ENCODE measurements at places on chromosomes 1 and 21. TPM values are rescaled to one million over a fixed set of nuclear protein-coding genes. Genes with fewer than 3 reads are reported as not detected.

CFH gene
- total RNA-seq: 27.4 TPM

NSL1 gene
- 21.6 TPM for total RNA-seq

CTSK gene
- total RNA-seq: 383 TPM

FCGR1A gene
- not detected for total RNA-seq

TBX15 gene
- 62.8 TPM for total RNA-seq

HCRTR1 gene
- not detected for total RNA-seq

GNG12 gene
- total RNA-seq: 166 TPM

CORT gene
- total RNA-seq: not detected

TIE1 gene
- not detected for total RNA-seq

AKR7A3 gene
- 1.1 TPM for total RNA-seq

MEX3A gene
- 0.65 TPM for total RNA-seq

KCNT2 gene
- total RNA-seq: 4.7 TPM

SNAPIN gene
- total RNA-seq: 45.8 TPM

OR2T33 gene
- not detected for total RNA-seq

Measured in hair follicle dermal papilla cell (primary cell).